ENCODE measurements at places on chromosomes 11 and 22.

DNA sequence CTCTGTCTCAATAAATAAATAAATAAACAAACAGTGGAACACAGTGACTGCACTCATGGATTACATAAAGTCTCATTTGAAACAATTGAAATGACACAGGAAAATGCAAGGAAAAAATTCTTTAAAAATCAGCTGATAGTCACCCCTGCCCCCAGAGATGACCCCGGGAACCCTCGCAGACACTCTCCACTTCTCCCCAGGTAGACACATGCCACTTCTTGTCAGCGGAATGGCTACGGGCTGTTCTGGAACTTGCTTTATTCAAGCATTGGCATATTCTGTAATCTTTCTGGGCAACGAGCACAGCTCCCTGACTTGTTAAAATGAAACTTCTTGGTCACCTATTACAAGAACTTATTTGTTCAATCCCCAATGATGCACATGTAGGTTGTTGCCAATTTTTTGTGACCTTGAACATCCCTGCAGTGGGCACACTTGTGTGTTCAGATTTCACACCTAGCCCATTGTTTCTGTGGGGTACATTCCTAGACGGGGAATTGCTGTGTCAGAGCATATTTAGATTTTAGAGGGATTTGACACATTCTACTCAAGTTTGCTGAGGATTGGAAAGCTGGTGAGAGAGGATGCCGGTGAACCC lies 32.8 kb downstream of the MYEOV start:
- no peak for DNase-seq

DNA sequence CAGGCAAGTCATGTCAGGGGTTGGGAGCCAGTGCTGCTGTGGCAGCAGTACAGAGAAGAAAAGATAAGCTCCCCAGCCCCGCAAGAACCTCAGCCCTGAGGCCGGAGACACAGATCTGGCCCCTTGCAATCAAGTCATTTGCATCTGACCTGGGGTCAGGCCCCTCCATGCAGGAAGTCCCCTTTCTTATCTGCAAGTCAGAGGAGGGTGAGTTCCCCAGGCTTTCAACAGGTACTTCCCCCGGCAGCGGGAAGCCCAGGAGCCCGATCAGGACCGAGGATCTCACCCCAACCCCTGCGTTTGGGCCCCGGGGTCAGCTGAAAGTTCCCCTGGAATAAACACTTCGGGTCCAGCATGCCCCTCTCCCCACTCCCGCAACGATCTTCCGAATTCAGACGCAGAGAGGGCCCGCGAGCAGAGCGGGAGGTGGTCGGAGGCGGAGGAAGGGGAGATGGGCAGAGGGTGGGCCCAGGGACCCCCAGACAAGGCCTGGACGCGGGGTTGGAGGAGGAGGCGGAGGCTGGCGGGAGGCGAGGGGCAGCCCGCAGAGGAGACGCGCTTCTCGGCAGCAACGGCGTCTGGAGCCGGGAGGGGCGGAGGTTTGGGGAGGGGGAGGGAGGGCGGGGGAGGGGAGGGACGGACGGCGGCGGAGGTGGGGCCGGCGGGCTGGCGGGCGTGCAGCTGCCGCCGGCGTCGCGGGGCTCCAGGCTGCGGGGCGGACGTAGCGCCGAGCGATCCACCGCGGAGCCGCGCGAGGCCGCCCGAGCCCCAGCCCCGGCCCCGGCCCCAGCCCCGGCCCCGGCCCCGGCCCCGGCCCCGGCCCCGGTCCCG lies at the start of gene TSPAN18:
TSS of gene TSPAN18 (plus strand) at position 680 of the 831 bp plus-strand sequence. CDS start 179,455 bp downstream, outside the sequence.
- DNase-seq = peak; percentile 26

DNA sequence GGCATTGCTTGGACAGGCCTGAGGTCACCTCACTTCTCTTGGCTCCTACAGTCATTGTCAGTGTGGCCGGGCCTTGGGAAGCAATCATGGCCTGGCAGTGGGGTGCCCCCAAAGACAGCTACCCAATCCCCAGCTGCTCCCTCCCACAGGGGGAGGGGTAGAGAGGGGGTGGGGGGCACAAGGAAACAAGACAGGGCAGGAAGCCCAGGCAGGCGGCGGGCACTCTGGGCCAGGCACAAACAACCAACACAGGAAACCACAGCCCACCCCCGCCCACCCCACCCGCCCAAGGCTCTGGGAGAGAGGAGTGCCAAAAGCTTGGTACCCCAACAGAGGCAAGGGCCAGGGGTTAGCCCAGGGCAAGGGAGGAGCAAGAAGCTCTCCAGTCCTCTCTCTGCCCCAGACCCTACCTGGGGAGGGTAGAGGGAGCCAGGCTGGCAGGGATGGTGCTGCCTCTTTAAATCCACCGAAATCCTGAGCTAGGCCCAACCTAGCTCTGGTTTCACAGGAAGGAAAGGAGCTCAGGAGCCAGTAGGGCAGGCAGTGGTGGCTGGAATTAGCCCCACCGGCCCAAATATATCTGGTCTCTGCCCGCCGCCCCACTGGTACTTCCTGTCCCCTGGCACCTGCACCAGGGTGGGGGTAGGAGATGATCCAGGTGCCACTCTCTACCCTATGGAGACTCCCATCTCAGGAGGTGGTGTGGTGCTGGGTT lies 12.2 kb downstream of the BCL9L start:
- no peak for DNase-seq

- no peak for DNase-seq
Observed at GRCh38 chr11:103215812-103216211, 106.6 kb downstream of the DYNC2H1 start.

GRCh38 chr11:29676993-29677392 lies 339.8 kb downstream of the KCNA4 start:
- DNase-seq = no peak

- no peak for DNase-seq
Observed at GRCh38 chr11:1570001-1570453, 2.0 kb downstream of the DUSP8 start.

GRCh38 chr11:30895046-30895445 lies 308.9 kb upstream of the MPPED2 start:
- DNase-seq = no peak

DNA sequence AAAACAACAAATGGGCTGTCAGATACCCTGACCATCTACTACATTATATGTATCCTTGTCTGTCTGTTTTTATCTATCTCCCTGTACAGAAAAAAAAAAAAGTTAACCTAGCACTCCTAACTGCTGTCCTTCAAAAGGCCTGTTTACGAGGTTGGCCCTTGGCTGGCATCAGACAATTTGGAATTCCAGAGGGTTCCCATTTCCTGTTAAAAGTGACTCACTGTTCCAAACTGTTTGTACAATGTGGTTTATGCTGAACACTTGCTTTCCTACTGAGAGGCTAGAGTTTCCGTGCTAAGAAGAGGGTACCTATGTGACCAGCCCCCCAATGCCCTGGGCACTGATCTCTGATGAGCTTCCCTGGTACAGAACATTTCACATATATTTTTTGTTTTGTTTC lies 65.9 kb upstream of the HMGXB4 start:
- no peak for DNase-seq

- DNase-seq = peak; percentile 88
Observed at GRCh38 chr11:44094260-44094868, 1.1 kb upstream of the EXT2 start.

GRCh38 chr11:61023966-61024295 lies 52.5 kb downstream of the CD6 start:
- DNase-seq = no peak

GRCh38 chr22:23122216-23122957 lies 19.4 kb downstream of the RSPH14 start:
- DNase-seq = no peak

- peak; percentile 37 for DNase-seq
Observed at GRCh38 chr11:8219257-8220021, 44.2 kb downstream of the LMO1 start.

DNA sequence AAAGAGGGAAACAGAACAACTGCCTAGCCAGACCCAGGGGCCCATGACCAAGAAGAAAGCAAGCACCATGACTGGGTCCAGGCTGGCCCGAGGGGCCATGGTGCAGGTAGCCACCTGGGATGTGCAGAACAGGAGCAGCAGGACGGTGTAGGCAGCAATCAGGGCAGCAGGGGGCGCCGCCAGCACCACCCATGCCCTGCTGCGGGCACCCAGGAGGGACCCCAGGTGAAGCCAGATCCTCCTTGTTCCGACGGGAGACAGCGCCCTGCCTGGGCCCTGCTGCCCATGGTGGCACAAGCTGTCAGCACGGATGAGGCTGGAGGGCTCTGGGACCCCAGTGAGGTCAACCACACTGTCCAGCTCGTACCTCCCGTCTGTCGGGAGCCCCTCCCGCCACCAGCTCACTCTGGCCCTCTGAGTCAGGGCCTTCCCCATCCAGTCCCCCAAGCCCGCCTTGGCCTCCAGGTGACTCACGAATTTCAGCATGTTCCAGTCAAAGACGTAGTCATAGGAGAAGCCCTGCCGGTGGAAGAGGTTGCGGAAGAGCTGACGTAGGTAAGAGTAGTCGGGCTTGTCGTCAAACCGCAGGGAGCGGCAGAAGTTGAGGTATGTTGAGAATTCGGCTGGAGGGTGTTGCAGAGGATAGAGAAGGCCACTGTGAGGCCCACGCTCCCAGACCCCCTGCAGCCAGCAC lies 18.8 kb downstream of the CSNK1E start:
- DNase-seq = peak; percentile 53

DNA sequence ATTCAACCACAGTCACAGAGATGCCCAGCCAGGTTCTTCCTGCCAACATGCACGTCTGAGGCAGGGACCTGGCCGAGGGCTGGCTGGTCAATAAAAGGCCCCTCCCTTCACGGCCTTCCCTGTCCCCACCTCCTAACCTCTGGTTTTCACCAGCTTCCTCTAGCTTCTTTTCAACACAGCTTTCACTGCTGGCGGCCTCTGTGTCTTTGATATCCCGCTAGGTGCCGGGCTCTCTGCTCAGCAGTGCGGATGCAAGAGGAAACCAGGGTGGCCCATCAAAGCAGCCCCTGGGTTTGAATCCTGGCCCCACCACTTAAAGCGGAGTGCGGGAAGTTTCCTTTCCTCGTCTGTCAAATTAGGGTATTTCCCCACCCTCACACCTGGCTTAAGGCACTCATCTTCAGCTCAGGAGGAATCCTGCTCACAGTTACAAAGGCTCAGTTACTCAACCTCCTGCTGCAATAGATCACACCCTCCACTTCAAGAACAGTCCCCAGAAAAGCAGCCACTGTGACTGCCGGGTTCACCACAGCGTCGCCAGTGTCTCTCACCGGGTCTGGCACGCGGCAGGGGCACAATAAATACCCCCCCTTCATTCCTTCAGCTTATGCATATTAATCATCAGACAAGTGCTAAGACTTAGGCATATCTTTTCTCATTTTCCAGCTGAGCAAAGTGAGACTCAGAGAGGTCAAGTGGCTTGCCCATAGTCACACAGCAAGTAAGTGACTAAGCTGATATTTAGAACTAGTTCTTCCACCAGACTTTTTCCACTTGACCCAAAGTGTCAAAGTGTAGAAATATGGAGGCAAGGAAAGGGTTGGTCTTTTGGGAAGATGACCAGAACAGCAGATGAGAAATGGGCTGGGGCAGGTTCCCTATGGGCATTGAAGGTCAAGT lies 45.7 kb downstream of the TXN2 start:
- DNase-seq = no peak

Data from OCI-LY7 (cell line).